Stimulated activated CD8-positive, alpha-beta memory T cell treated with anti-CD3 and anti-CD28 coated beads, Interleukin-2, amount 100 ng/mL, for 1 hour (primary cell): ENCODE measurements at places on chromosomes 16 and 17.

DNA sequence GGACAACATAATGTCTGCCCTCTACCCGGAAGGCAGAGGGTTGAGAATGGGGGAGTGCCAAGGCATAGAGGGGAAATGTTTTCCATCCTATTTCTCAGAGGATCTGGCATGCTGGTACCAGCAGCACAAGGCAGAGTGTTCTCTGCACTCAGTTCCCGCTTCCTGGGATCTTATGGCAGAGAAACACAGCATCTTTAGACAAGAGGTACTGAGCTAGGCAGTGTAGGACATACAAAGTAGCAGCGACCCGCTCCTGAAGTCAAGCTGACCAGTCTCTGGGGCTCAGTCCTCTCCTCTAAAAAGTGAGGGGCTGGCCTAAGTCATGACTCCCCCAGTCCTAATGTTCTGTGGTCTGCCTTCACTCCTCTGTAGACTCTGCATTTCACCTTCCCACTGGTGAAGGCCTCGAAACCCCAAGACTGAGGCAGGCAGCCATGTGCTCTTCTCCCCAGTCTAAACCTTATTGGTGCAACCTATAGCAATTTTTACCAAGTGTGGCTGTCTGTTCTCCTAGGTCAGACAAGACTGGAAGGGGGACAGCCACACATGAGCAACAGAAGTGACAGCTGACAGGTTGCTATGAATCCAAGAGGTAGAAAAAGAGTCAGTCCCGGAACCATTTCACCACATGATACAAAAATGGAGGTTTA lies 11.3 kb upstream of the TSPOAP1 start:
- DNase-seq = no peak

GRCh38 chr16:88086571-88087516 lies 135.6 kb downstream of the BANP start:
- no peak for DNase-seq

DNA sequence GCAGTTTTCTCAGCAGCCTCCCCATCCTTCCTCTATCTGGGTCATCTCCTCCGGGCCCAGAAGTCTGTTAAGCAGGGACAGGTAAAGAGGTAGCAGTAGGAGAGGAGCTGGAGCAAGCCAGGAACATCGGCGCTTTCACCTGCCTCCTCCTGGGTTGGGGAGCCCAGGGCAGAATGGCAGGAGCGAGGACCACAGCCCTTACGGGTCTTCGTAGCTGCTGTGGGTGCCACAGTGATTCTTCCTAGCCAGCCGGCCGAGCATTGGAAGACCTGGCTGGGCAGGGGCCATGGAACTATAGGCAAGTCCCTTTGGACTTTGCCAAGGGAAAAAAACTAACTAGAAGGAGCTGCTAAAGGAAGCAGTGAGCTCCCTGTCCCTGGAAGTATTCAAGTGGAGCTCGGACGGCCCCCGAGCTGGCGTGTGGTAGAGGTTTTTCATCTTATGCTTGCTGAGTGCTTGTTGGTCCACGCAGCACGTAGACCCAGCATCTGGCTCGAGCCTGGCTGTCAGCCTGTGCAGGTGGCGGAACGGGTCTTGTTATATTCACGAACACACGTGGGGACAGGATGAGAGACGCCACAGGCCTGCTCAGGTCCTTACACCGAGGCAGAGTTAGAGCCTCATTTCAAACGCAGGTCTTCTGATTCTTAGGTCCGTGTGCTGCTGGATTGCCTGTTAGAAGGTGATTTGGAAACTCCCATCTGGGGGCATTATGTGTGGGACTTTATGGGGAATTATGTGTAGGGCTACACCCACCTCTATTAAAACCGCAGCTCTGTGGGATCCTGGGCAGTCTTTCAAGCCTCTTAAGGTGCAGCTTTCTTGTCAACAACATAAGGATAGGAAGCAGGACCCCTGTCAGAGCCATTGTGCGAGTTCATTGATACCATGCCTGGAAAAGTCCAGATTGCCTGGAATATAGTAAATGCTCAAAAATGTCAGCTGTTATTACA lies 54.8 kb downstream of the OR1D5 start:
- no peak for DNase-seq

- DNase-seq = no peak
These were observed 15.4 kb downstream of the DNAAF8 start for GRCh38 chr16:4749700-4750257.

DNA sequence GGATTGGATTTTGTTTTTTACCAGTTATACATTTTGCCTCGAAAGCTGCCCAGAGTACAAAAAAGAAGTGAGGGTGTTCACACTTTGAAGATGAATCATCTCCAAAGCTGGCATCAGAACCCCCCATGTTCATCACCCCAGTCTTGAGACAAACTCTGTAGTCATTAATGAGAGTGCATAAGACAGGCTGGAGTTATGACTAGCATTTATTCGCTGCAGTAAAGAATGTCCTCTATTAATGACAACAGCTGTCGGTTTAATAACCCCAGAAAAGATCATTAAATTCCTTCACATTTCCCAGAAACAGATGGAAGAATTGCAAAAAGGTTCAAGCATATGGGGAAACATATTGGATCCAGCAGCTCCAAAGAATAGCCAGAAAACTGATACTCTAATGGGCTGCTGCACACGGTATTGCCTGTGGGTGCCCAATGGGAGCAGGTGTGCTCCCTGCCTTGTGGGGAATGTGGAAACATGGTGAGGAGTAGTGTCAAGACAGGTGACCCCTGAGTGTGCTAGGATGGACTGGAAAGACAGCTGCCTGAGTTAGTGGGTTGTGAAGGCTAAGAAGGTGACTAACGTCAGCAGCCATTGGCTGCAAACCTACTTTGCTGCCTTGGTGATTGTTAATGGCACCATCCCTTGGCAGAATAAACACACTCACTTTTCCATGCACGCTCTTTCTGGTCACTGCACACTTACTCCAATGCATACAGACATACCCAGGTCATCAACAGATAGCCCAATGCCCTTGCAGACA lies 81.9 kb downstream of the AIPL1 start:
- no peak for DNase-seq

GRCh38 chr16:88508376-88508867 lies 55.3 kb downstream of the ZFPM1 start:
- DNase-seq = no peak

- DNase-seq = no peak
These were observed 174.3 kb downstream of the ENGASE start for GRCh38 chr17:79248843-79249493.

- no peak for DNase-seq
These were observed 549.6 kb upstream of the KIF2B start for GRCh38 chr17:53273126-53273525.
